ENCODE measurements at places on chromosomes 13 and 19.

- DNase-seq, result no peak
Measured at GRCh38 chr13:44583137-44583536, 7.0 kb upstream of the TSC22D1 start.

GRCh38 chr13:99829593-99830239, 141.9 kb downstream of the ZIC5 start:
- DNase-seq, result no peak

DNA sequence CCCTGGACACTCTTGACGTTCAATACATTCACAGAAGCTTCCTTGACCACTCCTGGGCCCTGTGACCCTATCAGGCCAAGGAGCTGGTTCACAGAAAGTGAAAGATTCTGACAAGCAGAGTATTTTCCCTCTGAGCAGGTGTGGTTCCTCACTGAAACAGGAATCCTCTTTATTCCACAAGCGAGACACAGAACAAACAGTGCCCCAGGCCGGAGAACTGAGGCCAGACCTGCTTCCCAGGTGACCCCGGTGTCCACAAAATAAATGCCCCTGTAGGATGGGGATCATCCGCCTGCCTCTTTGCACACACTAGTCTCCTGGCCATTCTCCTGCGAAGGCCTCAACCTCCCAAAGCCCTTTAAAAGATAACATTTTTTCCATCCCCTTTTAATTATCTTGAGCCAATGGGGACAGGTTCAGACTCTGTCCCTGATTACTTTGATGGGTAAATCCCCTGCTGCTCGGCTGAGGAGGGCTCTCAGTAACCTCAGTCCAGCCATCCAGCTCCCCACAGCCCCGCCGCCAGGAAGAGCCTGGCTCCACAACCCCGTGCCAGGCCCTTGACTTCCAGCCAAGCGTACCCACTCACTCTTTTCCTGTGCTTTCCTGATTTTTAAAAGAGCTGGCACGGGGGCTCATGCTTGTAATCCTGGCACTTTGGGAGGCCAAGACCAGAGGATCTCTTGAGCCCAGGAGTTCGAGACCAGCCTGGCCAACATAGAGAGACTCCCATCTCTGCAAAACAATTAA, 129.1 kb downstream of the FOXO1 start:
- no peak for DNase-seq

- DNase-seq, result no peak
Measured at GRCh38 chr19:50551715-50552187, 16.5 kb downstream of the LRRC4B start.

DNA sequence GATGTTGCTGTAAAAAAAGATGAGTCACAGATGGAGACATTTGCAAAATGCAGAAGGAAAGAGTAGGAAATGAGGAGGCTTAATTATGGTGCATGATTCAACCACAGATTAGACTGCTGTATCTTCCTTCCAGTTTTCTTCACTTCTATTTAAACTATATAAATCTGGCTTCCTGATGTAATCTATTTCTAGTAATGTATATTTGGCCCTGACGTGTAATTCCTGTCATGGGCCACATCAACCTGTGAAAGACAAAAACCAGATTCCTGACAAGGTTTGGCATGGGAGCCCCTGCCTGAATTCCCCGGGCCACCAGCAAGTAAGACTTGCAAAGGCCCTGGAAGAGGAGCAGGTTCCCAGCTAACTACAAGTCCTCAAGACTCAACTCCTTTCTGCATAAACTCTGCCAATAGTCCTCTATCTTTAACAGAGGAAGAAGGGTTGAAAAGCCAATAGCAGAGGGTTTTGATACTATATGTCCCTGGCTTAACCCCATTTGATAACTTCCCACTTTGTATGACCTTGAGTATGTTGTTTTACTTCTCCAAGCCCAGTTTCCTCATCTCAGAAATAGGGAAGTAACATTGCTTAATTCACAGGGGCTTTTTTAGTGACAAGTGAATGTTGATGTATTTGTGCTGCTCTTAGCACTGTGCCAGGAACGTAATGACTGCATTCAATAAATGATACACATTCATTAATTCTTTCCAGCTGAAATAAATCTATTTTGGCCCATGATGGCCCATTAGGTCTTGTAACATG, 172.7 kb downstream of the SPRY2 start:
- no peak for DNase-seq
